ENCODE measurements at places on chromosomes 7 and 10.

- DNase-seq = no peak
Observed at GRCh38 chr10:101770331-101771215, 5.3 kb downstream of the FGF8 start.

GRCh38 chr7:87414794-87415188, 60.7 kb downstream of the ABCB4 start:
- no peak for DNase-seq

DNA sequence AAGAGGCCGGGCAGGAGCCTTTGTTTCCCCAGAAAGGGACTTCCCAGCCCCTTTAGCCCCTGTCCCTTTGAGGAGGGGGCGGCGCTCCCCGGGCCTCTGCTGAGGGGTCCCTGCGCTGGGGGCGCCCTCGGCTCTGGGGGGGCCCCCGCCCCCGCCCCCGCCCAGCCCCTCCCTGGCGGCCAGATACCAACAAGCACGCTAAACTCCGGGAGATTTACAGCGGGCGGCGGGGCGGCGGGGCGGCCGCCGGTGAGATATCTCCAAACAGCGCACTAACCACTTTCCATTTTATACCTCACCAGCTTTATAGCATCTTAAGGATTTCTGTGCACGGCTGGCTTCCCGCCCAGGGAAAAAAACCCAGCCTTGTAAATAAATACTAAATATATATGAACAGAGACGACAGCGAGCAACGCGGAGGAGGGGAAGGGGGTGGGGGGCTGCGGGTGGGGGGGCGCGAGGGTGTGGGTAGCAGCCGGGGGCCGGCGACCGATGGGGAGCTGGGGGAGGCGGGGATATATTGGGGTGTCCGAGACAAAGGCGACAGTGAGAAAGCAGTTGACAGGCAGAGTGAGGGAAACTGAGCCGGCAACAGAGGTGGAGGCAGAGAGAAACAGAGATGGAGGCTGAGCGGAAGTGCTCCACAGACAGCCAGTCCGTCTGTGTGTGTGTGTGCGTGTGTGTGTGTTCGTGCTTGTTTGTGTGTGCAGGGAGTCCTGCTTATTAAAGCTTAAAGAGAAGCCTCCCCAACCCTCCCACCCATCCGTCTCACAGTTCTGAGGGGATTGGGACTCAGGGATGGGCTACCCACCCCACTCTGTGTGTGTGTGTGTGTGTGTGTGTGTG, 85.8 kb downstream of the HIF1AN start:
- DNase-seq = no peak

- DNase-seq = no peak
Observed at GRCh38 chr10:70359017-70359550, 23.3 kb downstream of the LRRC20 start.

DNA sequence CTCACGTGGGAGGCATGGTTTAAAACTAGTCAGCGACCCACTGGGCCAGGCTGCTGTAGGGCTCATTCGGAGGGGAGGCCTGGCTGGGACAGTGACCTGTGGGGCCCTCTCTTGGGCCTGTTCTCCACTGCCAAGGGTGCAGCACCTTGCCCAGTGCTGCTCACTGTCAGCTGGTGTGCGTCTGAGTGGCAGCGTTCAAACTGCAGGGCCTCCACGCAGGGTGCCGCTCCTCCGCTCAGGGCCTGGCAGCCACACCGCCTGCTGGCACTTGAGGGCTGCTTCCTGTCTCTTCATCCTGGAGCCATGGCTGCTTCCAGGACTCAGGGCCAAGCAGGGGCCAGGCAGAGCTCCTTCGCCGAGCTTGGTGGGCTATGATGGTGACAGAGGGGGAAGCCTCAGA, 18.3 kb downstream of the ADAMTS14 start:
- DNase-seq = no peak

- no peak for DNase-seq
Observed at GRCh38 chr10:74332398-74332797, 181.4 kb downstream of the ADK start.

DNA sequence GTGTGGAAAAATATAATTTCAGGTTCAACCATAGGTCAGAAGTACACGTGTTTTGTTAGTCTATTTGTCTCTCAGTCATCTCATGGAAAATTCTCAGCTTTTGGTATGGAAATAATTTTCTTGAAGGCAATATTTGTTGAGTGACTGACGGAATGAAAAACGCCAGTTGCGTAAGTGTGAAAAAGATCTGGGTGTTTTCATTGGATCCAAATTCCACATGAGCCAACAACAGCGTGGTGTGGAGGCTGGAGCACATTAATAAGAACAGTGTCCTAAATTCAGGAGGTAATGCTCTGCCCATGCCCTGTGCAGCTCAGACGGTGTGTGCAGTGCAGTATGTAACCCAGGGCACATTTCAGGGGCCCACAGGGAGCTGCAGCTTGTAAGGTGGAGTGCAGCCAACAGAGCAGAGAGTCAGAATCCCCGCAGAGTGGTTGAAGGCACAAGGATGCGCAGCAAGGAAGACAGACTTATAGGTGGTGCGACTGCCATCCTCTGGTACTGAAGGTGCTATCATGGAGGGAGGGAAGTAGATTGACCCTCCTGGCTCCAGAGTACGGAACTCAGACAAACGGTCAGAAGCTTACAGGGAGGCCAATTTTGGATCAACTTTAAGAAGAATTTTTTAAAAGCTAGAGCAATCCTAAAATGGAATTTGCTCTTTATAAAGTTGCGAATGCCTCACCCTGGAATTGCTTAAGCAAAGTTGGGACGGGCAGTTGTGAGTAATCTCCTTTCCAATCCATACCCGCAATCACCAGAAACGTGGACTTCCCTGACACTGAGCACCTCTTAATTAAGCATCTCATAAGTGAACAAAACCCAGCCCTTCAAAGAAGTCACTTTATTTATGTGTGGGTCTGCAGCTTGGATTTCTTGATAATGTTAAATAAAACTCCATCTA, 38.0 kb downstream of the EGFR start:
- no peak for DNase-seq

DNA sequence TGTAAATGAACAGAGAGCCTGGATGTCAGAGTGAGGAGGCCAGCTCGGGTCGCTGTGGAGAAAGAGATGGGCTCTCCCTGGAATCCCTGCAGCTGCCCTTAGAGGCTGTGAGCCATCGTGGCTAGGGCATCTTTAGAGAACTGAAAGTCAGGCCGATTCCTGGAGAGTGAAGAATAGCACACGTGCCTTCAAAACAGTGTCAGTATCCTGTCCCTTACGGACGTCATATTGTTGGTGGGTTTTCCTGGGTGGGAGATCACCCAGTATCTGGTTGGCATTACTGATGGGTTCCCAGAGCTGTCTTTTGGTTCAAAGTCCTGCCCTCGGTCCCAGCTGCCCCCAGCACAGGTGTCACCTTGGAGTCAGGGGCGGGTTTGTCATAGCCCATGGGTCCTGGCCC, 25.3 kb downstream of the IKZF1 start:
- DNase-seq = no peak

All from NCI-H526 treated with DMSO at 0.1 percent for 48 hours (cell line).